ENCODE measurements at places on chromosomes 11 and 22.

DNA sequence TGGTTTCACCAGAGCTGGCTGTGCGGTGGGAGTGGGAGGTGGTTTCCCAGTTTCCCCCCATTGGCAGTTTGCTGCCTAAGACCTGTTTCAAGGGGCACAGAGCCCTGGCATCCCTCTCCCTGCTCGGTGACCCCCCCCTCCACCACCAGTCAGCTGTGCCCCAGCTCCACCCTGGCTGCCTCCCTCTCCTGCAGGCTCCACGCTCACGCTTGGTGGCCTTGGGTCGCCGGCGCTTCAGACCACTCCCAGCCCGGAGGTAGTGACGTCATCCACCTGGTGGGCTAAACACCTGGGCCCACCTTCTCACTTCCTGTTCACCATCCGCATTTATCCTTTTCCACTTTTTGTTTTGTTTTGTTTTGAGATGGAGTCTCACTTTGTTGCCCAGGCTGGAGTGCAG is 7.8 kb downstream of the GAL start:
- no peak overlapping the region for H3K27ac ChIP-seq
- H3K4me3 ChIP-seq = no peak overlapping the region
- H3K36me3 ChIP-seq = no peaks in the 10 kb centered on the region
- H3K27me3 ChIP-seq = no peaks in the 10 kb centered on the region
- no peak for DNase-seq

DNA sequence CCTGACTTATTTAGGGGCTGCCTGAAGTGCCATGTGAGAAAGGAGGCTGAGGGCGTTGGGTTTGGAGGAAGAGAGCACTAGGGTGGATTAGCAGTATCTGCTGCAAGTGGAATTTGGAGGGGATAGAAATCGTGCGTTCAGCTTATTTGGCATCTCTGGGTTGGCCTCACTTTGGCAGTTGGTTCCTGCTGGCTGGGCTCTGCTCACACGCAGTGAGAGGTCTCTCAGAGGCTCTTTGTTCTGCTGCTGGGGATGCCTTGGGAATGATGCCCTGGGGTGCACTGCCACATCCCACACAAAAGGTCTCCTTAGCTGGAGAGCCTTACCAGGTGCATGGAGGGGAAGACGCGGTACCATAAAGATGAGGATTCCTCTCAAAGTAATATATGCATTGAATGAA is 17.7 kb upstream of the MICAL2 start:
- H3K36me3 ChIP-seq = no peaks in the 10 kb centered on the region
- no peak overlapping the region for H3K27ac ChIP-seq
- H3K4me1 ChIP-seq = peaks cover 21% of the 10 kb centered on the region
- no peaks in the 10 kb centered on the region for H3K27me3 ChIP-seq
- no peak for DNase-seq

GRCh38 chr22:43860831-43861230 is 1.5 kb downstream of the SULT4A1 start:
- H3K4me3 ChIP-seq = no peak overlapping the region
- peaks cover 16% of the 10 kb centered on the region for H3K27me3 ChIP-seq
- no peak for DNase-seq
- no peak overlapping the region for H3K27ac ChIP-seq
- no peaks in the 10 kb centered on the region for H3K4me1 ChIP-seq

GRCh38 chr11:77092382-77092781 is 10.3 kb upstream of the OMP start:
- no peaks in the 10 kb centered on the region for H3K27me3 ChIP-seq
- DNase-seq = no peak
- no peaks in the 10 kb centered on the region for H3K36me3 ChIP-seq
- no peak overlapping the region for H3K27ac ChIP-seq
- no peaks in the 10 kb centered on the region for H3K4me1 ChIP-seq

DNA sequence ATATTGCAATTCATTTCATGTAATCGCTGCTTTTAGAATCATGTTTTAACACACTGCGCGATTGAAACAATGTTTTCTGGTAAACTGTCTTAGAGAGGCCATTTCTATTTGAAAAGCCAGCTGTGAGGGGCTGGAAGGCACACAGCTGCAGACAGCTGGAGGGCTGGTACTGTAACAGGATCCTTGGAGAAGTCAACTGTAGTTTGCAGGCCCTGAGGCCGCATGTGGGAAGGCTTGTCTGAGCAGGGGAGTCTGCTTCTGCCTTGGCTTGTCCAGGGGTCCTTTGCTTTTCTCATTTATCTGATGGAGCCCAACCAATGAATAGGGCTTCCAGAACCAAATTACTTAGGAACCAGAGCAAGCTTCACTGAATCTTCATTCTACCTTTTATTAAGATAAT is 313.5 kb downstream of the BLID start:
- H3K27ac ChIP-seq = no peak overlapping the region
- DNase-seq = no peak
- no peaks in the 10 kb centered on the region for H3K36me3 ChIP-seq
- no peaks in the 10 kb centered on the region for H3K4me1 ChIP-seq
- H3K27me3 ChIP-seq = no peaks in the 10 kb centered on the region

Measured in effector memory CD4-positive, alpha-beta T cell (primary cell).